ENCODE measurements at places on chromosomes 2 and 18.
A peak's percentile ranks its signal among the peaks of the same experiment; 100 is the strongest.

DNA sequence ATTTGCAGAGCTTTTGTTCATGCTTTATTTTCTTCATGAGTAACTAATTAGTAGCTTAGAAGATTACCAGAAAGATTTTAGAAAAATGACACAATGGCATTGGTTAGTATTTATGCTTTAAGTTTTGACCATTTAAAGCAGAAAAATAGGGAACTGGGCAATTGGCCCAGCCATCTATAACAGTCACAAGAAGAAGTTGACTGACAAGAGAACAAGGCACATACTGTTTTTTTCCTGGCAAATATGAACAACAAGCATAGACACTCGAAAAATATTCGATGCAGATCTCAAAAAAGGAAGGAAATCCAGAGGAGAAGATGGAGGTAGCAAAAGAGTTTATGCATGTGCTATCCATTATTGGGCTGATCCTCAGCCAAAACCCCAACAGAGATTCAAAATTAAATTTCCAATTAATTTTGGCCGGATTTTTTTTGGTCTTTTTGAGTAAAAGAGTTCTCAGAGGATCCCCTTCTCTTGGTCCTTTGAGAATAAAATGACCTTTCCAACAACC is 200.8 kb upstream of the SLC35G4 start:
- no peak for DNase-seq

DNA sequence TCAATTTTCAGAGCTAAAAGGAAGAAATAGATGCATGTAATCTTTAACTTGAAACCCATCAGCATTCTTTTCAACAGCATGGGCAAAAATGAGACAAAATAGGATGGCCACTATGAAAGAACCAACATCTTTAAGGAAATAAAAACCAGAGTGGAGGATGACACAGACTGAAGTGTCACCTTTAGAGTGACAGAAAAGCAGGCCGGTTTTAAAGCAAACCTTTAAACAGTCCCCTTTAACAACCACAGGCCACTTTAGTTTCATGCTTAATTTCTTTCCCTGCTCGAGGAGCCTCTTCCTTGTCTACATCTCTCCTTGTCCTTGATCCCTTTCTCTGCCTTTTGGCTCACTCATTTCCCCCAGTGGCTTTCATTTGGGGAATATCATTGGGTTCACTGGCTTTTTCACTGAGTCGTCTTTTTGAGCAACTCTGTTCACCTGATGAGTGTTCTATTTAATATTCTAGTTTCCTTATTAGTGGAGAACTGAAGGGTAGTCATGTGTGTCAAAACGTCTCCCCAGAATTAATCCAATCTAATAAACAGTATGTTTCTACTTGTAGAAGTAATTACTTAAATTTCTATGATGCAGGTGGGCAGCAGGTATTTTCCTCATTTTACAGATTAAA is 72.5 kb downstream of the DOCK10 start:
- no peak for DNase-seq

- no peak for DNase-seq
Measured at GRCh38 chr2:44360749-44361329, 455 bp downstream of the PREPL start.

DNA sequence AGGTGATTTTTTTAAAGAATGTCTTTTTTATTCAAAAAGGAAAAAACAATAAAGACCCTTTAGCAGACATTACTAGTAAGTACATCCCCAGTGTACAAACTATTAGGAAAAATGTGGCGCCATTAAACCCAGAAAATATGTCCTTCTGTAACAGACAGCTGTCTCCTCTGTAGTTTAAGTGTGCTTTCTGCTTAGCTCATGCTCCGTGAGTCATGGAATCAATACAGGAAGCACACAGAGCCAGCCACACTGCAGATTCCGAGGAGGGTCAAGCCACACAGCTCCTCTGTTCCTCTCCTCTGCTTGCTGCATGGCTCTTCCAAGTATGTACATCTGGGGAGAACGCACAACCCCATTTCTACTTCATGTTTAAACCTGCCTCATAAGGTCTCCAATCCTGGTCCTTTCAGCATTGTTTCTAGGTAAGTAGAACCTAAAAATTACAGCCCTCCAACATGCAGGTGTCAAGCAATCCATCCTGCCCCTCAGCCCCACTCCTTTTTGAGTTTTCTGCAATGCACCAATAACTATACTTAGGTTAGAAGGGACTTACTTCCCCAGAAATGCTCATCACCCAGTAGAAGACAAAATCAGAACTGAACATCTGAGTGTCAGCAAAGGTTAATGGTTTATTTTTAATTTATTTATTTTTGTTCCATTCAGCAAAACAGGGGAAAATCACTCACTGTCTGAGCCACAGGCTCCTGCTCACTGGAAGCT is 37.5 kb downstream of the ACVR1 start:
- DNase-seq = peak; percentile 87

DNA sequence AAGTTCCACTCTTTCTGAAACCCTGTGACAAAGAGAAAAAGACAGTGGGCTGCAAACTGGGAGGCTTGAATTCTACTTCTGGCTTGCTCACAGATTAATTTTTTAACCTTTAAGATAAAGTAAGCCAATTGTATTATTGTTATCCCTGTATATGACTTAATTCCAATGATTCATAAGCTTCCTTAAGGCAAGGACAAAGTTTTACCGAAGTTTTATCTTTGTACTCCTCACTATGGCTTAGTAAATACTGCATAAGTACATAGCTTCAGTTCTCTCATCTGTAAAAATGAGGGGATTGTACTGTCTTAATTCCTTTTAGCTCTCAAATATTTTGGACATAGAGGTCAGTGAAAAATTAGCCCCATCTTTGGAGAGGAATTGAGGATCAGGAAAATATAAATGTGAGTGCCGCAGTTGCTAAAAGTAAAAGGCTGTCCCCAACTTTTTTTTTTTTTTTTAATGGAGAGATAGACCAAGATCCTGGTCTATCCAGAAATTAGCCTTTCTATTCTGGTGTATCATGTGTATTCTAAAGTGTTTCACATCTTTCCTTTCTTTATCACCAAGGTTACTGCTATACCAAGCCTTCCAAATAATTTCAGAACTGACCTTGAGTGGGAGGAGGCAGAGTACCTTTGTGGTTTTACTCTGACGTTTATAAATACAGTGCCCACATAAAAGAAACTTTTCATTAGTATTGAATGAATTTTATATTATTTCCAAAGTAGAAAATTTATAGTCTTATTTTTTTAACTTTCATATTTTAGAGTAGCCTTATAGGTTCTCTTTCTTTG is 13.3 kb downstream of the RELCH start:
- DNase-seq = no peak

DNA sequence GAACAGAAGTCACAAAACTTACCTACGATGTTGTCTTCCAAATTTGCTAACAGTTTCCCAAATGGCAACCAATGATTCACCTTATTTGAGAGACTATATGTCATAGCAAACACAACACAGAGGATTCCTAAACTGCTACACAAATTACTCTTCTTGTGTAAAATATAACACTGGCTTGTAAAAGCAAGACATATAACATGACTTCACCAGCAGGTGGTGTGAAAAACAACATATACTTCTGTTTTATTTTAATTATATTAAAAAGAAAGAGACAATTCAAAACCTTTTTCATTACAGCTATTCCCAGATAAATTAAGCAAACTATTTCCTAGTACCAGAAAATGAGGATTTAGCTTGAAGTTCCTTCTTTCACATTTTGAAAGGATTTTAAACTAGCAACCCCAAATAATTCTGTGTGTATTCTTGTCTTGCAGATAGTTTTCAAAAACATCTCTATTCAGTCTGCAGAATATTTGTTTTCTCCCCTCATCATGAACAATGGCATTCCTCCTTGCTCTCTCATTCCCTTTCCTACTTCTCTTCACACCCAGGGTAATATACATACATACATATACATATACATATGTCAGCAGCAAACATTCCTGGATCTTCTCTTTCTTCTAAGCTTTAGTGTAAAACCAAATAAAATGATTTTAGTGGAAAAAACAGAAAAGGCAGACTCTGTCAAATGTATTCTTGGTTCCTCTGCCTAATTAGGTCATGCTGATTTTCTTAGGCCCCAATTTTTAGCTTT is 62.1 kb downstream of the SCN3A start:
- DNase-seq = no peak

GRCh38 chr2:12207491-12207890 is 461.1 kb downstream of the LPIN1 start:
- no peak for DNase-seq

- DNase-seq = no peak
Measured at GRCh38 chr18:9130806-9131205, 5.8 kb upstream of the ANKRD12 start.

DNA sequence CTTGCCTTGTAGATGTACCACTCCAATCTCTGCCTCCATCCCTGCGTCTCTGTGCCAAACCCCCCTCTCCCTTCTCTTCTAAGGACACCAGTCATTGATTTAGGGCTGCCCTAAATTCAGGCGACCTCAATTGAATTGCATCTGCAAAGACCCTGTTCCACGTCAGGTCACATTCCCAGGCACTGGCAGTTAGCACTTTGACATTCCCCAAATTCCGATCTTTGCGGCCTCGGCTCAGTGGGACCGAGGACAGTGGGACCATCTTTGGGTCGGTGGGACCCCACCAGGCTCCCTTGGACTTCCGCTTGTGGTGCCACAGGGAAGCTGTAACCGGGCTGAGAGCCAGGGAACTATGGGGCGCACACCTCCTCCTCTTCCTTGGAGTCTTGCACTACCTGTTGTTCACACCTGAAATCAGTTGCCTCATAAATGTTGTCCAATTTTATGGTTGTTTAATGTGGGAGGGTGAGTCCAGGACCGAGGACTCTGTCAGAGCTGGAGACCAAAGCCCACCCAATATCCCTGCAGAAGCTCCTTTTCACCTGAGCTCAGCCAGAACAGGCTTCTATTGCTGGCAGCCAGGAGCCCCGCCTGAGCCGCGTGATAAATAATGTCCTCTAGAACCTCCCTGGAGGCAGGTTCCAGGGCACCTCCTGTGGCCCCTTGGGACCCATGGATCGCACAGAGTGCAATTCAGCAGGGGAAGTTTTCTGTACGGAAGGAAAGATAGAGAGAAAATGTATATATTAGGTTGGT is 271.6 kb downstream of the EIPR1 start:
- DNase-seq = no peak

GRCh38 chr18:961644-962355 is 57.1 kb downstream of the ADCYAP1 start:
- peak; percentile 57 for DNase-seq

GRCh38 chr18:25614168-25614567 is 262.2 kb upstream of the ZNF521 start:
- DNase-seq = no peak

DNA sequence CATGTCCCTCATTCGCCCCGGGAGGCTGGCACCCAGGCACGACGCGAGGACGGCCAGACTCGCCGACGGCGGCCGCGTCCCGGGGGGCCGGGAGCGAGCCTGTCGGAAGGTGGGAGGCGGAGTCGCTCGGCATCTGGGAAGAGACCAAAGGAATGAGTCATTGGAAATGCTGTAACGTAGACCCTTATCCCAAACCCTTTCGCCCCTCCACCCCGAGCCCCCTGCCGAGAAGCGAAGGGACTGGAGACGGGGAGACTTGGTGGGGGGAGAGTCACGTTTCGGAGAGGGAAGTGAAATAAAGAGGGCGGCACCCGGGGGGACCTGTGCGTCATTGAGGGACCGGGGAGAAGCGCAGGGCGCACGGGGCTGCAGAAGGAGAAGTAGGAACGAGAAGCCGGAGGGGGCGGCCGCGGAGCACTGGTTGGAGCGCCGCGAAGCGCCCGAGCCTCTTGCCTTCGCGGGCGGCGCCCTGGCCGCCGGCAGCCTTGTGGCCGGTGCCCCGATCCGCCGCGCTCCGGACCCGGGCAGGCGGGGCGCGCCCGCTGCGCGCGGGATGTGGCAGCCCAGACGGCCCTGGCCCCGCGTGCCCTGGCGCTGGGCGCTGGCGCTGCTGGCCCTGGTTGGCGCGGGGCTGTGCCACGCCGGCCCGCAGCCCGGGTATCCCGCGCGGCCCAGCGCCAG is at the start of gene EMILIN2:
EMILIN2 (plus strand) TSS at position 371 of the 681 bp plus-strand sequence; CDS start at position 554, 183 bp downstream.
- DNase-seq = peak; percentile 80

Measured in KBM-7 (cell line).